Natural killer cell treated with Interleukin-12 subunit alpha and Interleukin-12 subunit beta and Interleukin-15 and Interleukin-18, amount 100 ng/mL, for 72 hours (primary cell): ENCODE measurements at places on chromosomes 1 and 21. TPM values are rescaled to one million over a fixed set of nuclear protein-coding genes. Genes with fewer than 3 reads are reported as not detected.

Gene TTC39A
- total RNA-seq, result 0.78 TPM

Gene STX12
- total RNA-seq, result 50.2 TPM

Gene CAPZB
- total RNA-seq, result 270 TPM

GRCh38 chr21:38244885-38245869 lies 11.6 kb upstream of the KCNJ15 start:
- H3K36me3 ChIP-seq, result no peaks in the 10 kb centered on the region
- peak overlapping the region; percentile 92 for H3K27ac ChIP-seq
- H3K4me1 ChIP-seq, result peaks cover 19% of the 10 kb centered on the region
- H3K4me3 ChIP-seq, result peak overlapping the region; percentile 51

GRCh38 chr1:170303034-170303433 lies 157.3 kb downstream of the NTMT2 start:
- no peak overlapping the region for H3K27ac ChIP-seq
- no peaks in the 10 kb centered on the region for H3K36me3 ChIP-seq
- no peaks in the 10 kb centered on the region for H3K4me1 ChIP-seq
- peaks cover 7% of the 10 kb centered on the region for H3K27me3 ChIP-seq
- H3K4me3 ChIP-seq, result no peak overlapping the region

Gene GSTM4
- total RNA-seq, result 25.1 TPM

- no peak overlapping the region for H3K27ac ChIP-seq
- H3K4me1 ChIP-seq, result no peaks in the 10 kb centered on the region
- H3K36me3 ChIP-seq, result peaks cover 5% of the 10 kb centered on the region
- H3K27me3 ChIP-seq, result no peaks in the 10 kb centered on the region
- DNase-seq, result no peak
These were observed 1144.1 kb upstream of the ADGRL2 start for GRCh38 chr1:80656641-80657040.

DNA sequence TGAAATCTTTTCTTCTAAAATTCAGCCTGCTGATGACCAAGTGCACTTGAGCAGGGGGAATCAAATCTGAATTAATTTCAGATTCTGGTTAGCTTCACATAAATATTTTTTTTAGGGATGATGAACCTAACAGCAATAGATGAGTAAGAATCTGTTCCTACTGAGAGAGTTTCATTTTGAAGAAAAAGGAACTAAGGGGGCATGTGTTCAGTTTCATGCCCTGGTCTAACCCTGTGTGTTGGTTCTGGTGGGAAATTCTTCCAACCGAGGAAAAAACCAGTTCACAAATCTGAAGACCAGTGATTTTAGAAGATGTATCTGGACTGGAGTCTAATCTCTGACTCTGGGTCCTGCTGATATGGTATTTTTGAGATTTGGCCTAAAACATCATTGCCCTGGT lies 13.7 kb downstream of the SELL start:
- no peaks in the 10 kb centered on the region for H3K27me3 ChIP-seq
- H3K36me3 ChIP-seq, result peaks cover 8% of the 10 kb centered on the region
- peaks cover 78% of the 10 kb centered on the region for H3K4me1 ChIP-seq
- H3K27ac ChIP-seq, result peak overlapping the region; percentile 96
- H3K4me3 ChIP-seq, result peak overlapping the region; percentile 63
- no peak for DNase-seq

- no peak for DNase-seq
- H3K27me3 ChIP-seq, result peaks cover 17% of the 10 kb centered on the region
- peaks cover 20% of the 10 kb centered on the region for H3K36me3 ChIP-seq
These were observed 7.4 kb downstream of the CLCC1 start for GRCh38 chr1:108955881-108956280.

DNA sequence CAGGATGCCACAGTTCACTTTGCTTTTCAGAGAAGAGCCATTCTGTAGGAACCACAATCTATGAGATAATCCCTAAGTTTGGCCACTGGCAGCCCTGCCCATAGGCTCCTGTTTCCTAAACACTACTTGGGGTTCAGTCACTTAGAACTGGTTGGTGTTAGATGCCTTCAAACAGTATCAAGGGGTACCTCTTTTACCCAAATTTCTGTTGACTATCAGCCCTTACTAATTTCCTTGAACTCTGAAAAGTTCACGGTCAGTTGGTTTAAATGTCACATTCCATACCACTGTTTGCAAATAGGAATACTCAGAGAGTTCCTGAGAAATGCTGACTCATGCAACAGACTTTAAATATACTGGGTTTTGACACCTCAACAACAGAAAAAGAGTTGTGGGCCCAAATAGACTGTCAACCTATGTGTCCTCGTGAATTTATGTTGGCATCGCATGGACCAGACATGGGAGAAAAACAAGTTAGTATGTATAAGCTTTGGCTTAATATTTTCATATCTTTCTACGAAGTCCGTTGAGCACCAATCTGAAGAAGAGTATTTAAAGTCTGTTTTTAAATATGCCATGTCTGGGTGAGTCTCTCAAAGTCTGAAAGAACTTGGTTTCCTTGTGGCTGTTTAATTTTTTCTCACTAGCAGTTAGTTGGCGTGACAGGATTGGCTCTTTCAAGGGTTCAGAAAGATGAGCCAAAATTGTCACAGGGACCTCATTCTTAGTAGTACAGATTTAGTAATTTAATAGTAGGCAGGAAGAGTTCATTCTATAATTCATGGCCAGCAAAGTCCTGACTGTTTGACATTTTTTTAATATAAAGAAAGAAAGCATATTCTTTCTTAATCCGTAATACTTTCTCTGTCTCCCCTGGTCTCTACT lies 56.5 kb upstream of the ZNF326 start:
- peaks cover 3% of the 10 kb centered on the region for H3K36me3 ChIP-seq
- H3K27ac ChIP-seq, result no peak overlapping the region
- no peaks in the 10 kb centered on the region for H3K27me3 ChIP-seq

DNA sequence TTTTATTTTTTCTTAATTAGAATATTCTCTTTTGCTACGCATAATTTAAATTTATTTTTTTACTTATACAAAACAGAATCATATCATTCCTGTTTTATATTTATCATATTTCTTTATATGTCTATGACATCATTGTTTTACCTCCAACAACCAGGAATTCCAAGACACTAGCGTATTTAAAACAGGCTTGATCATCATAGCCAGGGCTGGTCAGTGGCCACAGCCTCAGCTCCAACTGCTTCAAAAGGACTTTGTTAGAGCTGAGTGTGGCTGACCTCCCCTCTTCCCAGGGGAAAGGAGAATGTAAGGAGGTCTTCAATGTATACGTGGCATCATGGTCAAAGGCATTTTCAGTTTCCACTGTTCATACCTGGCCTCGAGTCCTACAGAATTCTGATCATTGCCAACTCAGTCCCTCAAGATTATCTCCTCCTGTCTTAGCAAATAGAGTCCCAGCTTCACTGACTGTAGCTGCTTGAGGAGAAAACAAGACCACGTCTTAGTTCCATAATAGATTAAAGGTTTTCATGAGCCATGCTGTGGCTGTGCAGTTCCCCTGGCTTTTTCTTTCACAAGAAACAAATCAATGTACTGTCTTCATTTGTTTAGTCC lies 444.0 kb downstream of the PTPRC start:
- H3K4me3 ChIP-seq, result no peak overlapping the region
- no peaks in the 10 kb centered on the region for H3K27me3 ChIP-seq

DNA sequence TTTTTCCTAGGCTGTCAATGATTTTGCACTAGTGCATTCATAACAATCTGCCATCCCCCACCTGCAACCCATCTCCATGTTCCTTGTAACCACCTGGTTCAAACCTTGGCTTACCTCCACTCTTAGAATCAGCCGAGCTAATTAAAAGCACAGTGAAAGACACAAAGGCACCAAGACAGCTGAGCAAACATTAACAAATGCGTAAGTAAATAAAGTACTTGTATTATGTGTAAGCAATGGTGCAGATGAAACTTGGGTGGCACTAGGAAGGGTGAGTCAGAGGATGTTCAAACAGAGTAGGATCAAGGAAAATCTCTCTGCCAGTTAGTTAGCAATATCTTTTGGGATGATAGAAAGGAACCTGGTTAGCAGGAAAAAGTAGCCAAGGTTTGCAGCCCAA lies 5.1 kb upstream of the FOXJ3 start:
- H3K4me1 ChIP-seq, result peaks cover 15% of the 10 kb centered on the region
- H3K36me3 ChIP-seq, result no peaks in the 10 kb centered on the region
- no peak overlapping the region for H3K27ac ChIP-seq

Gene HIVEP3
- 17.9 TPM for total RNA-seq

- no peaks in the 10 kb centered on the region for H3K27me3 ChIP-seq
- no peak for DNase-seq
- no peaks in the 10 kb centered on the region for H3K4me1 ChIP-seq
- no peak overlapping the region for H3K4me3 ChIP-seq
- no peak overlapping the region for H3K27ac ChIP-seq
These were observed 58.7 kb upstream of the APOBEC4 start for GRCh38 chr1:183711741-183712361.

Gene XPR1
- total RNA-seq, result 21.2 TPM

GRCh38 chr1:44389437-44389836 lies 15.6 kb upstream of the RNF220 start:
- H3K27me3 ChIP-seq, result peaks cover 18% of the 10 kb centered on the region
- DNase-seq, result no peak
- H3K4me3 ChIP-seq, result no peak overlapping the region
- no peaks in the 10 kb centered on the region for H3K36me3 ChIP-seq
- H3K4me1 ChIP-seq, result no peaks in the 10 kb centered on the region

GRCh38 chr1:6257541-6258069 lies 3.3 kb downstream of the GPR153 start:
- H3K4me1 ChIP-seq, result no peaks in the 10 kb centered on the region
- H3K27me3 ChIP-seq, result no peaks in the 10 kb centered on the region
- no peak for DNase-seq
- no peaks in the 10 kb centered on the region for H3K36me3 ChIP-seq

DNA sequence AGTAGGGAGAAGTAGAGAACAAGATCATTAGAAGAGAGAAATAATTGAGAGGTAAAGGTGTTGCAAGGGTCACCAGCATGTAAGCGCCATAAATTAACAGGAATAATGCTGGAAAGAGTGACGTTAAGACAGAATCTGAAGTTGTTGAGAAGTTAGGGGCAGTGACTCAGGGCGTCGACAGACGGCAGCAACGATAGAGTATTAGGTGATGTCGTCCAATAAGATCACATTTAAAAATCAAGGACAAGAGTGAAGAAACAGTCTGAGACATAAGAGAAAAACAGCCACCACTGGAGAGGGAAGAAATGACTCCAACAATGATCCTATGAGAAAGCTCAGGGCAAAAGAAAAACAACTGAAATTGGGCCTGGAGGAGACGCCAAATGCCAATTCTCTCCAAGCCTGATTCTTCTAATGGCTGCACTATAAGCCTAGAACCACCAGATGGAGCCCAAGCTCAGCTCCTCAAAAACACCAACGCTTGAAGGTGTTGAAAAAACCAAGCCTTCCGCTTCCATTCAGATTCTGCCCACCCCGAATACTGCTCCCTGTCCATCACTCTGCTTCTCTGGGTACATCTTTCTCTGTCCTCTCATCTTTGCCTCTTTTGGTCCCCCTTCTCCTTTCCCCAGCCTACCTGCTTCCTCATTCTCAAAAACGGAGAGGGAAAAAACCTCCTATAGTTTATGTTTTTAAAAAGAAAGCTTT lies 70.0 kb downstream of the LUZP1 start:
- peak overlapping the region; percentile 17 for H3K4me3 ChIP-seq
- H3K27ac ChIP-seq, result peak overlapping the region; percentile 97
- H3K36me3 ChIP-seq, result peaks cover 6% of the 10 kb centered on the region
- H3K4me1 ChIP-seq, result peaks cover 46% of the 10 kb centered on the region
